ENCODE measurements at places on chromosomes 7 and 10. TPM values are rescaled to one million over a fixed set of nuclear protein-coding genes. Genes with fewer than 3 reads are reported as not detected.

DNA sequence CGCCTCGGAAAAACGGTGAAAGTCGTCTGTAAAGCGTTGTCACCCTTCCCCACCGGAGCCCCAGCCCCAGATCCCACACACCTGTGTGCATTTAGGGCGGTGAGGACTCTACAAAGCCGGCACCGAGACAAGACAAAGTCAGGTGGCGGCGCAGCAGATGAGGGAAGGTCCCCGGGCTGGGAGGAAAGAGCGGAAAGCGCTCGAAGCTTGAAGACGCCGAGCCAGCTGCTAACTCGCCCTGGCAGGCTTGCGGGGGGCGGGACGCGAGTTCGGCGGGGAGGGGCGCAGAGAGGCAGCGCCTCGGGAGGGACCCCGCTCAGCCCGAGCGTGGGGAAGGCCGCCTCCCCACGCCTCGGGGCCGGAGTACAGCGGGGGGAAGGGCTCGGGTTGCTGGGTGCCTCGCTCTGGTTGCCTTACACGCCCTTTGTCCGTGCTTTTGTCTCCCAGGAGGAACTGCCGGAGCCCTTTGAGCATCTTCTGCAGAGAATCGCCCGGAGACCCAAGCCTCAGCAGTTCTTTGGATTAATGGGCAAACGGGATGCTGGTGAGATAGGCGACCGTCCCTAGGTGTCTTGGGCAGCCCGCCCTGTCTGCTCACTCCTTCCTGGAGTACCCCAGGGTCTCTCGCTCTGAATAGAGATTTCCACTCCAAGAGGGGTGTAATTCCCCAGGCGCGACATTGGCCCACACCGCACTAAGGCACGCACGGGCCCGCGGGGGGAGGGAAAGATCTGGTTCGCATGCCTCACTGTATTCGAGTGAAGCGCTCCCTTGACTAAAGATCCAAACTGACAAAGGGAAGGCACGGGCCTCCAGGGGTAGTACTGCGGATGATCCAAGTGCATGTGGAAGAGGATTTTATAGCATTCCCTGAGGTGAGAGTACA is 1.6 kb downstream of the TAC1 start:
- no peak for DNase-seq

- no peak for DNase-seq
Measured at GRCh38 chr10:84236807-84237198, 4.5 kb downstream of the LRIT1 start.

GRCh38 chr7:18087687-18088078 is 60.0 kb upstream of the PRPS1L1 start:
- DNase-seq = no peak

Gene SPDYE5
- polyA plus RNA-seq = 0.04 TPM

DNA sequence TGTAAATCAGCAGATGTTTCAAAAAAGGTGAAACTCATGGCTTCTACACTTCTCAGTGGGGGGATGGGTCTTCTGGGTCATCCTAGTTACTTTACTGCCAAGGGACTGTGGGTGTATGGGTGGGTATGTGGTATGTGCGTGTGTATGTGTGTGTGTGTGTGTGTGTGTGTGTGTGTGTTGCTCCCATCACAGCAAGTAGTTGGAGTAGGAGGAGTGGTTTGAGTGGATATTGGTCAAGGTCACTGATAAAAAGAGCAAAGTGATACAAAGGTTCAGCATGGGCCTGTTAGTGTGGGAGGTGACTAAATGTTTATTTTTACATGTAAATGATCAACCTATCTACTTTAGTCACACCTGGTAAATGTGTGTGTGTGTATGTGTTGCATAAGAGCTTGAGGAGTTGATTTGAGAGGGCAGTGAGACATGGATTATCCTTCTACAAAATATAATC is 11.8 kb upstream of the COBL start:
- DNase-seq = no peak

Gene ADRA2A
- polyA plus RNA-seq = 0.25 TPM

Gene EIF3B
- polyA plus RNA-seq = 106 TPM

Gene SKIDA1
- 0.60 TPM for polyA plus RNA-seq

Gene MBLAC1
- polyA plus RNA-seq = 1.6 TPM

GRCh38 chr7:85025312-85025756 is 161.5 kb downstream of the SEMA3D start:
- no peak for DNase-seq

- DNase-seq = no peak
Measured at GRCh38 chr10:19426034-19426433, 377.4 kb downstream of the MALRD1 start.

DNA sequence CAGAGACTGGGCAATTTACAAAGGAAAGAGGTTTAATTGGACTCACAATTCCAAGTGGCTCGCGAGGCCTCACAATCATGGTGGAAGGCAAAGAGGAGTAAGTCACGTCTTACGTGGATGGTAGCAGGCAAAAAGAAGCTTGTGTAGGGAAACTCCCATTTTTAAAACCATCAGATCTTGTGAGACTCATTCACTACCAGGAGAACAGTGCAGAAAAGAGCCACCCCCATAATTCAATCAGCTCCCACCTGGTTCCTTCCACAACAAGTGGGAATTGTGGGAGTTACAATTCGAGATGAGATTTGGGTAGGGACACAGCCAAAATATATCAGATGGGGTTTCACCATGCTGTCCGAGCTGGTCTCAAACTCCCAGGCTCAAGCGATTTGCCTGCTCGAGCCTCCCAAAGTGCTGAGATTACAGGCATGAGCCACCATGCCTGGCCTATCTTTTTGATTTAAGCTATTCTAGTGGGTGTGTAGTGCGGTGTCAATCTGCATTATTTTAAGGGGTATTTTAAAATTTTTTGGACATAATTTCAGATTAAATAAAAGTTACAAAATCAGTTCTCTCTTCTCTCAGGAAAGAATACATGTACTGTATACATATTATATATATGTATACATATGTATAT is 9.0 kb upstream of the MRPS16 start:
- no peak for DNase-seq

DNA sequence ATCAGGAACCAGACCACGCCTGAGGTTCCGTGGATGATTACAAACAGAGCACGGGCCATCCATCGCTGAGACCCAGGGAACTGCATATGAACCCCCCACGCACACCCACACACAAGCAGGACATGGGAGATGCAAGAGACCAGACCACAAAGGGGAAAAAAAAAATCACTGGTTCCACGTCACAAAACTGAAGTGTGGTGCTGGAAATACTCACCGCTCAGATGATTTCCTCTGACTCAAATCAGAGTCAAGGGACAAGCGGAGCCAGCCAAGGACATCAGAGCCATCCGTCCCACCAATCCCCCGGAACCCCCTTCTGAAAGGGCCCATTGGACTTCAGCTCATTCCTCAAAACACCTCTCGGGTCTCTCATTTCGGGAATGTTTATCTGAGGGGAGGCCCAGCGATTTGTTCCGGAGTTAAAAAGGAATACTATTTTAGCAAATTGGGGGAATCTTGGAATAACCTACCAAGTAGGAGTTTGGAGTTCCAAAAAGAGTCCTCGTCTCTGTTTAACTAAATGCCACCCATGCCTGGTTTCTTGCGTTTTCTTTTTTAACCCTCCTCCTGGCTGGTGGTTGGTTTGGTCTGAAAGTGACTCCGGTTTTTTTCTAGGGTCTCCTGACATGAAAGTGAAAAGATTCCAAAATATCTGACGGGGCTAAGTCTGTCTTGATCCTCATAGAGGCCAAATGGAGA is 15.0 kb downstream of the SNX8 start:
- DNase-seq = peak; percentile 75

GRCh38 chr7:99010281-99010680 is 131.9 kb downstream of the TRRAP start:
- DNase-seq = no peak

DNA sequence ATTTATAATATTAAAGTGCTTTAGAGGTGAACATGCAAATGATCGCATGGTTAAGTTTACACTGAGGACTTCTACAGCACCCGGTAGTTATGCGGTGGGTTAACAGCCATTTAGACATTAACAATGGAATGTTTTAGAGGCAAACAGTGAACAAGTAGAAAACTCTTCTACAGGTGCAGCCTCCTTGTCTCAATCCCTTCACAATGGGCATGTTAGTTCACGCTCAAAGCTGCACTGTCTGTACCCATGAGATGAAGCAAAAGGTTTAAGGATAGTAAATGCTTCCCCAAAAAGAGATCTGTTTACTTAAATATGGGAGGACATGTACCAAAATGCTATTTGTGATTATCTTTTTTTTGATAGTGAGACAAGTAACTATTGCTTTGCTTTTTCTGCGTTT is 25.1 kb downstream of the PUS7 start:
- DNase-seq = no peak

DNA sequence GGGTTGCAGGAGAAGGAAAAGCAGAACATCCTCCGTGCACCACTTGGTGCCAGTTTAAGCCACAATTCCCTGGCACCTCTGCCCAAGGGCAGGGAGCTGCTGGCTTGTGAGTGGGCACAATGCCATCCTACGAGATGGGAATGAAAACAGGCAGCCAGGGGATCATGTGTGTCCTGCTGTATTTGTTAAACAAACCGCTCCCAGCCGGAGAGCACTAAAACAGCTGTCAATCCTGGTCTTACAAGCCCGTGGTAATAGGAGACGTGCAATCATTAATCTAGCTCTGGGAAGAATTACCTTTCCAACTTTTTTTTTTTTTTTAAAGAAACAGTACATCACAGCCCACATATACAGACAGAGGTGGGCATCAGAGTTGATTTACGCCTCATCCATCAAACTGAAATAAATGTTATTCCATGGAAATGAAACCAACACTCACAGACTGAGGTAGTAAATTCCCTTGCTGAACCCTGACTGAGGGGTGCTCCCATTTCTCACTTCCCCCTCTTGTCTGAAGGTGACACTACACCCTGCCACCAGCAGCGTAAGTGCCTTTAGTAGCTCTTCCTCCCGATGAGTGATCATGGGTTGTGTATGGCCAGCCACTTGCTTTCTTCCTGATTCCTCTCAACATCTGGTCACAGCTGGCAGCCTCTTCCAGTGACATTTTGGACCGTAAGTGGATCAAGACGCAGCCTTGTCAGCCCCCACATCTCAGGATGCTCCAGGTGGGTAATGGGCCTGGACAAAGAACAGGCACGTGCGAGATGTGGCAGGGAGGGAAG is 143.8 kb downstream of the TEX36 start:
- no peak for DNase-seq

DNA sequence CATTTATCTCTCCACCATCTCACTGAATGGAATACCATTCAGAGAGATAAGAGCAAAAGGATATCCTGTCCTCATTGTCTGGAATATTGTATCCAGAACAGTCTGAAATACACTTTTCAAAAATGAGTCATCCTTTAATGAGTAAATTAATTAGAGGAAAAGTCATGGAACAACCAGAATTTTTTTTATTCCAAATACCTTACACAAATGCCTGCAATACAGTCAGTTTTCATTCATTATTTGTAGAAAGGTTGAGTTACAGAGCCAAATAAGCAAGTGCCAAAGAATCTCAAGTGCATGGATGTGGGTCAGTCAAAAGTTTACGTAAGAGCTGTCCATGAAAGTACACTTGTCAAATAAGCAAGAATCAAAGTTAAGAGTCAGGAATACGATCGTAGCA is 482.6 kb downstream of the IPMK start:
- no peak for DNase-seq

Gene TUBAL3
- polyA plus RNA-seq = not detected

Gene CROT
- 9.7 TPM for polyA plus RNA-seq

Gene TMEM225B
- 1.3 TPM for polyA plus RNA-seq

GRCh38 chr10:45204954-45205775 is 110.2 kb downstream of the OR13A1 start:
- no peak for DNase-seq

DNA sequence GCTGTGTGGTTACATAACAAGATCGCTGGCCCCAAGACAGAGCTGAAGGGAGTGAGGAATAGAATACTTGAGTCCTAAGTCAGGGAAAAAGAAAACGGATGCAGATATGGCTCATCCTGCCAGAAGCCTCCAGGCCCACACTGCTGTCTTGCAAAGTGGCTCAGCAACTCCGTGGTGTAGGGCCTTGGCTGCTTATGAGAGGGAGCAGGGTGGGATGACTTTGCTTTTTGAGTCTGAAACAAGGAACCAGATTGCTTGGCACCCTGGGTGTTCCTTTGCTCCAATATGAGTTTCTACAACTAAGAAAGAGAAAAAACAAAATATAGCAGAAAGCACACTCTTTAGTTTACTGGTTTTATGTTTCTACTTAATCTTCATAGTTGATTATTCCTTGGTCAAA is 193.8 kb upstream of the WDR11 start:
- DNase-seq = no peak

DNA sequence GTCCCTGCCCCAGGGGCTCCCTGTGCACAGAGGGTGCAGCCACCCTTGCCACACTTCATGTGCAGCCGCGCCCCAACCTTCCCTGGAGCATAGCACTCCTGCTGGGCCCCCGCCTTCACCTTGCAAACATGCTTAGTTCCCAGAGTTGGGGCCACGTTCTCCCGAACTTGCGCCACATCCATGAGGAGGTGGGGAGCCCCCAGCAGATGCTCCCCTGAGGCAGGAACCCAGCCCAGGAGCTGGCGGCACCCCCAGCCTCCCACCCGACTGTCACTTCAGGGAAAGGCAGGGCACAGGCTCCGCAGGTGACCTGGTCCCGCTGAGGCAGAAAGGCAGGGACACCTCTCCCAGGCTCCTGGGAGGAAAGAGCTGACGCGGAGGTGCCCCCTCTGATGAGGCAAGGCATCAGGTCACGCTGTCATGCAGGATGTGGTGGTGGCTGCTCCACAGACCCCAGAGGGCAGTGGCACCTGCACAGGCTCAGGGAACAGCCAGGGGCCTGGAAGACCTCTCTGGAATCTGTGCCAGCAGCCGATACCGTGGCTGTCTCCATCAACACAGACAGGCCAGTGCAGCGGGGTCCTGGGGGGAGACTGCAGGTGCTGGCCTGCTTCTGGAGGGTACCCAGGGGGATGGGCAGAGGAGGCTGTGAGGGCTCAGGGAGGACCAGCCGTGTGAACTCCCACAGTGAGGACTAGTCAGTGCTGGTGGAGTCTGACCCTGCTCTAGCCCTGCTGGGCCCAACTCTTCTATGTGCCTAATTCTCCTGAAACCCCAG is 221.3 kb downstream of the MAD1L1 start:
- DNase-seq = no peak

DNA sequence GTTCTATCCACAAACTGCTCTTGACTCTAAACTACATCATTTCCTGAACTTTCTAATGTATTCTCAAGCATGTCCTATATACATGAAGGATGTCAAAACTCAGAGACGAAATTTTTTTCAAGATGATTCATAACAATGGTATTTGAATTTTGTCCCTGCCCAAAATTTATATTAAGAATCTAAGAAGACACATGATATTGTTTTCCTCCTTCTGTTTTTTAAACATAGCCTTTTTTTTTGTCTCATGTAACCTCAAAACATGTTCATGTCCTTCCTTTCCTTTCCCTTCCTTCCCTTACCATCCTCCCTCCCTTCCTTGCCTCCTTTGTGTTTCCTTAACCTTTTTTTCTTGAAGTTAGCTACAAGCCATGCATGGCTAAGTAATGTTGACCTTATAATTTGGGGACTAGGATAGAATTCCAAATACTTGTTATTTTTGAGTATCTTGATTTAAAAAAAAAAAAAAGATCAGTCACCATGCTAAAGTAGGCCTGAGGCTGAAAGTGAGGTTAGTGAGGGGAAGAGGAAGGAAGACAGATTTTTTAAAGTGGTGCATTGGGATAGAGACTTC is 163.0 kb downstream of the SUGCT start:
- DNase-seq = no peak
